Small intestine (tissue), 16 donors: ENCODE measurements at places on chromosomes 2 and 18. TPM values are rescaled to one million over a fixed set of nuclear protein-coding genes. Genes with fewer than 3 reads are reported as not detected.

DNA sequence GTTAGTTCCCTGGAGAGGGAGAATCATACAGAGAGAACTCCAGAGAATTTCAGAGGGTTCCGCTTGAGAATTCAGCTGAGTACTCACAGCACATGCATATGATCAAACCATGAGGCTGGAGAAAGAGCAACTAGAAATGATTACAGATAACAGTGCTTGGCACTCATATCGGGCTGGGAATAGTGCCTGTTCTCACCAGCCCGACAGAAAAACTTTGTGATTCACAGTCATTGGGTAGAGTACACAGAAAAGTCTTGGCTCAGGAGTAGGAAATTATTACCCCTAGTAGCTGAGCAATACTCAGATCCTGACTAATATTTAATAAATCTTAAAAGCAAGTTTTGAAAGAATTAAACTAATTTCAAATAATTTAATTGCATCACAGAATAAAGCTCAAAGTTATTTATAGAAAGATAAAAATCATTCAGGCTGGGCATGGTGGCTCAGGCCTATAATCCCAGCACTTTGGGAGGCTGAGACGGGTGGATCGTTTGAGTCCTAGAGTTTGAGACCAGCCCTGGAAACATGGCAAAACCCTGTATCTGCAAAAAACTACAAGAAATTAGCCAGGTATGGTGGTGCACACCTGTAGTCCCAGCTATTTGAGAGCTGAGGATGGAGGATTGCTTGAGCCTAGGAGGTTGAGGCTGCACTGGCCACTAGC, 6.8 kb downstream of the WDPCP start:
- DNase-seq = no peak

DNA sequence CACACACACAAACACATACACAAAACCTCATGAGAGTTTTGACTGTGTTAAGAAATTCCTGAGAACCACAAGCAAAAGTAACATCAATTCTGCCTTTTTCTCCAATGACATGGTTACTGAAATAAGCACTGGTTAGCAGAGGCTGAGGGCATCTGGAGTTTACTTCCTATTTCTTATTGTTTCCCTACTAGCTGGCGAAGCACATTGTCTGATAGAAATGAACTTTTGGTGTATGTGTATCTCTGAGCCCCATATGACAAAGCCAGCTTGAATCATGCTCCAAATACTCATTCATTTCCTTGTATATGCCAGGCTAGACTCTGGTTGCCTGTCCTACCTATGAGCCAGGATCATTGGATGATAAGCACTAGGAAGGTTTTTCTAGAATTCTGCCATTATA, 203.1 kb downstream of the NCKAP5 start:
- no peak for DNase-seq

The LOXL3 gene
- 0.22 TPM for polyA plus RNA-seq

The DCTN1 gene
- 75.5 TPM for polyA plus RNA-seq

DNA sequence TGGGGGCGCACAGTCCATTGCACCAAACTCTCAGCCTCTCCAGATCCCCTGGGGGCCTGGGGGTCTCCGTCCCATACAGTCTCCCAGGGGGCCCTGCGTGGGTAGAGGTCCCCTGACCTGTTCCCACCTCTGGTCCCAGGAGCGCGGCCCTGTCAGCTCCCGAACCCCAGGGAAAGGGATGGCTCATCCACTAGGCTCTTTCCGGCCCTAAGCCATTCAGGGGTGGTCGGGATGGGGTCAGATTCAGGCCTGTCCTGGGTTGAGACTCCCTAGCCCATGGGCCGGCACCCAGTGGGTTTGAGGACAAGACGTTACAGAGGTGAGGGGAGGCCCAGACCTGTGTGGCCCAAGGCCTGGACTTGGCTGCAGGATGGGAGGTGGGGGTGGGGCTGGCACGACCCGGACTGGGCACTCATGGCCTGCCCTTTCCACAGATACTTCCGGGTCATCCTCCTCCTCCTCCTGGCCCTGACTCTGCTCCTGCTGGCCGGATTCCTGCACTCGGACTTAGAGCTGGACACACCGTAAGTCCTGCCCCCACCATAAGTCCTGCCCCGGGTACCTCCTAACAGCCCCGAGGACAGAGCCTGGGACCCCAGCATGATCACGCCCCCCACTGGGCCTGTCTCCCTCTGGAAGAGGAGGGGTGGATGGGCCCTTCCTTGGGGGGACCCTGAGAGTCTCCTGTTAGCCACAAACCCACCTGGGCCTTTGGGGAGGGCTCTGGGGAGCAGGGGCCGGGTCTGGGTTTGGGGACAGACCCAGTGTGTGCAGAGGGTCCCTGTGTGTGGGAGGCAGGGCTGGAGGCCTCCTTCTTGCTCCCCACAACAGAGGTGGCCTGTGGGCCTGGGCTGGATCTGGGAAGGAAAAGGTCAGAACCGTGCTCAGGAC, 10.1 kb upstream of the NEU4 start:
- no peak for DNase-seq

DNA sequence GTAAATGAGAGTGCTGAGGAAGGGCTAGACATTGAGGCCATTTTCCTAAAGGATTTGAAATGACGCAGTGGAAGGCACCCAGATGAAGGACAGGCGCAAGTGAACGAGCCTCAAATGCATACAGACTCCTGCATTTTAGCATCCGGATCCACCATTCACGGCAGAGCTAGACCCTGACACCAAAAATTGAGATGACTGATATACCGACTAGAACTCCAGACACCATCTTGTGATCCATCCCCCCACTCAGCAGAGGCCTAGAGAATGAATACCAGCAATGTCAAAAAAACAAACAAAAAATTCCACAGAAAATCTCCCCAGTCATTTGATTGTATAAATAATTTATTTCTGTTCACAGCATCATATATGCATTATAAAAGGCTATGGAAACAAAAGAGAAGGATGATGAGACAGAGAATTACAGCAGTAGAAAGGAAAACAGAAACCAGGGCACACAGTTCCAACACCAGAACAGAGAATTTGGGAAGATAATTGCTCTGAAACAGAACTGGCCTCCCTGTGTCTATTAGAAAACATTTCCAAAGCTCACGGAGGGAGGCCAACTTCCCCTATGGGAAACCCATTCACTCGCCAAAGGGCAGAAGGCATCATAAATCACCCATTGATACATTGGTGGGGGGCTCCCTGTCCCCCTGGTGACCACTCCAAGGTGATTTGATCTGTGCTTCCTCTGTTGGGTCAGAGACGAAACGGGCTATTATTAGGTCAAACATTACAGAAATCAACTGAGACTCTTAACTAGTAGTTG, 4.0 kb downstream of the ARL4C start:
- DNase-seq = no peak

DNA sequence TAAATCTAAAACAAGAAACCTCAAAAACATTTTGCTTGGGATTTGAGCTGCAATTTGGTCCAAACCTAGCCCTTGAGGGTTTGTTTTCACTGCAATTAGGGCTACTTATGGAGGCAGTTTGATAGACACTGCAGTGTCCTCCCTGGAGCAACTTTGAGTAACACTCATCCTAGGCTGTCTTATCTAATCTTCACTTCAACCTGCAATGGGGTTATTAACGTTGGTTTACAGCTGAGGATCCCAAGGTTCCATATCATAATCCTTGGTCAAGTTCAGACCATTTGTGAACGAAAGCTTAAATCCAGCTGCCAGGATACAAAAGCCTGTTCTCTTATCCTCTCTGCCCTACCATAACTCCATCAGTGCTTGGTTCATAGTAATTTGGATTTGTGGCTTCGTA, 2.5 kb downstream of the ANXA4 start:
- DNase-seq = peak; percentile 56

The LONRF2 gene
- 0.43 TPM for polyA plus RNA-seq
